Gastroesophageal sphincter (tissue), 4 donors: ENCODE measurements at places on chromosomes 3 and 15.
A peak's percentile ranks its signal among the peaks of the same experiment; 100 is the strongest.

GRCh38 chr15:77673866-77674265 is 41.2 kb upstream of the LINGO1 start:
- no peaks in the 10 kb centered on the region for H3K4me1 ChIP-seq
- peaks cover 83% of the 10 kb centered on the region for H3K27me3 ChIP-seq
- ATAC-seq: no peak
- no peak overlapping the region for H3K4me3 ChIP-seq
- no peaks in the 10 kb centered on the region for H3K36me3 ChIP-seq

DNA sequence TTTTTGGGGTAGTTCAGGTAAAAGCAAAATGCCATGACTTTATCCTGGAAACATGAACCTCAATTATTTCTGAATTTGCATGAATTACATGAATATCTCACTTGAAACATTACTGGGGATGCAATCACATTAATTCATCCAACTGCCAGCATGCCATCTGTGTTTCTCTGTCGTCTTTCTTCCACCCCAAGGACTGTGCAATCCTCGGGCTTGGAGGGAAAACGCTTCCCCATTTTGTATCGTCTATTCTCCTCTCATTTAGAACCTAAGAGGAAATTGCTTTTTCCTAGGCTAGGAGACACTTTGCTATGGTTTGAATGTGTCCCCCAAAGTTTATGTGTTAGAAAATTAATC is 109.4 kb downstream of the SQOR start:
- H3K36me3 ChIP-seq: no peaks in the 10 kb centered on the region
- ATAC-seq: no peak
- H3K4me3 ChIP-seq: no peak overlapping the region
- peaks cover 6% of the 10 kb centered on the region for H3K27me3 ChIP-seq
- no peaks in the 10 kb centered on the region for H3K4me1 ChIP-seq

DNA sequence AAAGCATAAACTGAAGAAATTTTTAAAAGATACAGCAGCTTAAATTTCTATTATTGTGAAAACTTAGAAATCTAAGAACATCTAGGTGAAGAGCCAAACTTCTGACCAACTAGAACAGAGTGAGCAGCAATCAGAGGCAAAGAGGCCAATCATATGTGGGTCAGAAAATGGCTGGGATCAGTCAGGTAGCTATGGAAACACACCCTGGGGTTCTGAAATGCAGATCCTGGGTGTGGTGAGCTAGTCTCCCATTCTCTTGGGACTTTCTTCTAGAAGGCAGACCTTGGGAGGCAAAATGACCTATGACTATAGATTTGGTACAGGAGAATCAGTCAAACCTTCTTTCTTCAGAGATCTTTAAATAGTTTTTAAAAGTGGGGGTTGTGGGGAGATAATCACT is 385.8 kb downstream of the TBC1D5 start:
- H3K27me3 ChIP-seq: no peaks in the 10 kb centered on the region
- no peak overlapping the region for H3K4me3 ChIP-seq
- ATAC-seq: no peak
- H3K36me3 ChIP-seq: no peaks in the 10 kb centered on the region
- no peaks in the 10 kb centered on the region for H3K4me1 ChIP-seq
- no peak overlapping the region for H3K27ac ChIP-seq

DNA sequence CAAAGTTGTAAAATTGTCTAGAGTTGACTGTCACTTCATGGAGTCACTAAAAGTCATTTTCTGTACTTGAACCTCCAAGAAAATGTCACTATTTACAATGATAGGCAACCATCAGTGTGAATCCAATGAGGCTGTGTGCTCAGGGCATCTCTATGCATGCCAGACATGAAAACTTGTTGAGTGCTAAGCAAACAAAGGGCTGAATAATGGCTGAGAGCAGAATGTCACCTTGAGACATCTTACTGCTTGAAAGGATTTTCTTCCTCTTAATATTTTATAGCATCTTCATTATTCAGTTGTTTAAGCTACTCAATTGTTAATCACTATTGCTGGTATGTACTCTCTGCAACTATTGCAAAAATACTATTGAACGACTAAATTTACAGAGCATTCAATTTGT is 184.7 kb downstream of the PLCH1 start:
- H3K36me3 ChIP-seq: no peaks in the 10 kb centered on the region
- H3K4me3 ChIP-seq: no peak overlapping the region

DNA sequence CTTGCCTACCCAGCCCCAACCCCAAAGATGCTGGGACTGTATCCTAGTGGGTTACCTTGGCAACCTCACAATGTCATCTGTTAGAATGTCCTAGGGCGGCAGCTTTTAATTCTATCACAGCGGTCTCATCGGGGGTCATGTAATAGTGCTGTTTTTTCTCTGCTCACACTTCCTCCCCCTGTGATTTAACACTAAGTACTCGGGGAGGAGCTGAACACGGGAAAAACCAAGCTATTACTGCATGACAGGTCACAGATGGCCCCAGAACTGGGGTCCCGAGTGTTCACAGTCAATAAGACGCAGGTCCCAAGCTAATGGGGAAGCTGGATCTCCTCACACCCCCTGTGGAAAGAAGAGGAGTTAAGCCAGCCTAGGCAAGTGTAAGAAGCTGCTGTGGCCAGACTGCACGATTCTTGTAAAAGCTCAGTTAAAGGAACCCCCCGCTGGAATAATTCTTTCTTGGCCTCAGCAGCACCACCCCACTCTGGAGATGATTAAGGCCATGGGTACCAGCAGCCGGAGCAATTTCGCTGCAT is 2.5 kb upstream of the RFTN1 start:
- no peak overlapping the region for H3K4me3 ChIP-seq
- H3K27ac ChIP-seq: peak overlapping the region; percentile 5
- ATAC-seq: no peak
- no peaks in the 10 kb centered on the region for H3K27me3 ChIP-seq
- no peaks in the 10 kb centered on the region for H3K36me3 ChIP-seq

GRCh38 chr15:91857772-91858171 is 4.3 kb downstream of the SLCO3A1 start:
- H3K4me3 ChIP-seq: no peak overlapping the region
- H3K27ac ChIP-seq: no peak overlapping the region
- no peaks in the 10 kb centered on the region for H3K27me3 ChIP-seq
- no peaks in the 10 kb centered on the region for H3K36me3 ChIP-seq
- peaks cover 49% of the 10 kb centered on the region for H3K4me1 ChIP-seq
